GM23338 (cell line): ENCODE measurements at places on chromosomes 5 and 9.

DNA sequence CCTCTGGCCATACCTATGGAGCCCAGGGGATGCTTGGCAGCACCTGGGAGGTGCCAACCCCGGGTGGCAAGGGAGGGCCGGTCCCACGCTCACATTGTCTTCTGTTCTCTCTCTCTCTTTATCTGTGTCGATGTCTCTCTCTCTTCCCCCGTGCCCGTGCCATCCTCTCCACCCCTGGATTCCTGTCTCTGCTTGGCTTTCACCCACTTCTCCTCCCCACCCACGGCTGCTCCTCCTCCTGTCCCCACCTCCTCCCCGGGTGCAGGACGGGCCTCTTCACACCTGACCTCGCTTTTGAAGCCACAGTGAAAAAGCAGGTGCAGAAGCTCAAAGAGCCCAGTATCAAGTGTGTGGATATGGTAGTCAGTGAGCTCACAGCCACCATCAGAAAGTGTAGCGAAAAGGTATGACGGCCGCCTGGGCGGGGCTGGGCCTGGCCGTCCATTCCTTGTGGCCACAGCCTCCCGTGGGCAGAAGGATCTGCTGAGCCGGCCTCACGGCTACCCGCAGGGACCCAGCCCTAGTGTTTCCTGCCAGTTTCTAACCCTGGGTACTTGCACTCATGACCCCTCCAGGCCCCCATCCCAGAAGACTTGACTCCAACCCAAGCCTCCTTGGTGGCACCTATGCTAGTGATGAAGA, 22.7 kb downstream of the DNM1 start:
- DNase-seq, result no peak

- no peak for DNase-seq
Observed at GRCh38 chr5:4716781-4717180, 423.3 kb upstream of the ADAMTS16 start.

- no peak for DNase-seq
Observed at GRCh38 chr5:177444106-177445051, 2.2 kb upstream of the PRR7 start.

DNA sequence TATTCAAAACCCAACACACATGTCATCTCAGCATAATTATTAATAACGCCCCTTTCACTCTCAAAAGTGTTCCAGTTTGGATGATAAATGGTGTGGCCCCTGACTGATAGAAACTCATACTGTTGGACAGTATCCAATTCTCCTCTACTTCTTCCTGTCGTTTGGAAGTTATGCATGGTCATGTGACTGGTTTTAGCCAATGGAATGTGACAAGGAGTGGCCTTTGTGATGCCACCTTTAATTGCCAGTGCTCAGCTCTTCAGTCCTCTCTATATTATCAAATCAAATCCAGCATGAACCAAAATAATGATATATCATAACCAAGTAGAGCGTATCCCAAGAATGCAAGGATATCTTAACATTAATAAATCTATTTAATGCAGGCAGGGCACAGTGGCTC, 117.8 kb upstream of the SPIN1 start:
- no peak for DNase-seq

GRCh38 chr5:135546101-135546500, 10.3 kb upstream of the NEUROG1 start:
- DNase-seq, result peak; percentile 36

- no peak for DNase-seq
Observed at GRCh38 chr5:25863811-25864210, 1174.6 kb downstream of the CDH9 start.

DNA sequence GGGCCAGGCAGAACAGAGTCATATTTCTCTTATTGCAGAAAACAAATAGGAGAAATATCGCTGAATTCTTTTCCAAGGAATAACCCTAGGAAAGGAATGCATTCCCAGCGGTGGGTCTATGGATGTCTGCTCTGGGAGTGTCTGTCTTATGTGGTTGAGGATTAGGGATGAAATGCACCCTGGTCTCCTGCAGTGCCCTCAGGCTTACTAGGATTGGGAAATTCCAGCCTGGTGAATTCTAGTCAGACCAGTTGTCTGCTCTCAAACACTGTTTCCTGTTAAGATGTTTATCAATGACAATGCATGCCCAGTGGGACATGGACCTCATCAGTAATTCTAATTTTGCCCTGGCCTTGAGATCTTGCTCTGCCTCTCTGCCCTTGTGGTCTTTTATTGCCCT, 136.1 kb upstream of the ELAVL2 start:
- DNase-seq, result peak; percentile 61

- peak; percentile 3 for DNase-seq
Observed at GRCh38 chr5:40928886-40929448, 19.7 kb downstream of the C7 start.

GRCh38 chr5:145743396-145744061, 91.6 kb downstream of the PRELID2 start:
- no peak for DNase-seq

DNA sequence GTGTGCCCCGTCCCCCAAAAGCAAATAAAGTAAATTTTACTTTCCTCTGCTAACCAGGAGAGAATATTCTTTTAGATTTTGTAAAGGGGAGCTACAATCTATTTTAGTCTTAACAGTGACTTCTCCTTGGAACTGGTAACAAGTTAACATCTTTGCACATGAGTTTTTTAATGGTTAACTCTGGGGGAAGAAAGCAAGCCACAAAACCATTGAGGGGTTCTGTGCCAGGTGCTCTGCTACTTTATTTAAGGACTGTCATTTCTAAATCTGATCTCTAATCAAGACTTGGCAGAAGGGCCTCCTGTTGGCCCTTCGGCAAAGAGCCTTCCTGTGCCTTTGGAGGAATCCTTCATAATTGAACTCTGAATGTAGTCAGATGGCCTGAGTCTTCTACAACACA, 153.4 kb downstream of the SLC12A2 start:
- no peak for DNase-seq

GRCh38 chr9:73474625-73475024, 323.0 kb downstream of the ANXA1 start:
- DNase-seq, result no peak

DNA sequence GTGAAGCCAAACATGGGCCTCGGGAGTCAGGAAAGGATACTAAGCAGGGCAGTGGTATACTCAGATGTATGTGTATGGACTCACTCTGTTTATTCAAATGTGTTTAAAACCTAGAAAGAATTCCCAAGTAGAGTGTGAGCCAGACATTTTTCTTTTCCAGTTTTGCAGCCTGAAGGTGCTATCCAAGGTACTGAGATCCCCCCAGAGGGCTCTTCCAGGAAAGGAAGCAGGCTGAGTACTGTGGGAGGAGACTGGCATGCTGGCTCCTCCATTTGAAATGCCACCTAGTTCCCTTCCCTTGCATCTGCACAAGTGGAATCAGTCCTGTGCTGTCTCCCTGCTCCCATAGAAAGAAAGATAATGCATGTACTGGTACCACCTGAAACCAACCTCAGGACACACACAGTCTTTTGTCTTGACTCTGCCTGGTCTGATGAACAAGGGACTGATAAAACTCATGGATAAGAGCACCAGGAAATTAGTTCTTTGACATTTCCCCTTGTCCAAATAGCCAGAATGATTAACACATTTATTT, 85.9 kb downstream of the HRH2 start:
- peak; percentile 77 for DNase-seq

- no peak for DNase-seq
Observed at GRCh38 chr5:26649000-26649399, 389.4 kb downstream of the CDH9 start.

DNA sequence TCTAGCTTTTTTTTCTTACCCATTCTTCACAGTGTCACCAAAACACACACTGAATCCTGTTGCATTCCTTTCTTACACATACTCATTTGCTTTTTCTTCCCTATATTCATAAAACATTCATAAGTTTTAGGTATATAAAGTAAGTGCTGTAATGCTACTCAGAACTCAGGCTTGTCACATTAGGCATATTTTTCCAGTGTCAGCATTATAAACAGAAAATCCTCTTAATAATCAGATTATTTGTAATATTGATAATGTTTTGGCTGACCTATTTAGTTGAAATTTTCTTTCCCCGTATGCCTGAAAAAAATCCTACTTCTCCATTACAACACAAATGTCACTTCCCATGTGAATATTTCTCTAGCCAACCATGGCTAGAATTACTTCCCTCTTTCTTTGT, 743.0 kb upstream of the NUDT12 start:
- no peak for DNase-seq

DNA sequence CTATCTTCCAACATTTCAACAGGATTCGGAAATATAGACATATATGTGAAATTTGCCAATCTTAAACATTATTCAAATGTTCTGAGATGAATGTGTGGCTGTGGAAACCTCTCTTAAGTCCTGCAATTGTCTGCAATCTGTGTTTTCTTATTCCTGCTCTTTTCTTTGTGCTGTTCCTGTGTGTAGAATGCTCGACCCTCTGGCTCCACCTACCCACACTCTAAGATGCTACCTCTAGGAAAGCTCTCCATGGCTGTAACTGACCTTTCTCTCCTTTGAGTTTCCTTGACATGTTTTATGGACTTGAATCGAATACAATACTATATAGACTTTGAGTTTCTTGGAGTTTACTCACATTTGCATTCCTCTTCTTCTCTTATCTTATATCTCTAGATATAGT, 120.6 kb upstream of the ASTN2 start:
- peak; percentile 57 for DNase-seq

GRCh38 chr5:130090569-130091270, 186.5 kb downstream of the CHSY3 start:
- DNase-seq, result no peak
